ENCODE measurements at places on chromosomes 5 and 9.

GRCh38 chr5:17070647-17071046 lies 134.6 kb upstream of the MYO10 start:
- no peak for DNase-seq

DNA sequence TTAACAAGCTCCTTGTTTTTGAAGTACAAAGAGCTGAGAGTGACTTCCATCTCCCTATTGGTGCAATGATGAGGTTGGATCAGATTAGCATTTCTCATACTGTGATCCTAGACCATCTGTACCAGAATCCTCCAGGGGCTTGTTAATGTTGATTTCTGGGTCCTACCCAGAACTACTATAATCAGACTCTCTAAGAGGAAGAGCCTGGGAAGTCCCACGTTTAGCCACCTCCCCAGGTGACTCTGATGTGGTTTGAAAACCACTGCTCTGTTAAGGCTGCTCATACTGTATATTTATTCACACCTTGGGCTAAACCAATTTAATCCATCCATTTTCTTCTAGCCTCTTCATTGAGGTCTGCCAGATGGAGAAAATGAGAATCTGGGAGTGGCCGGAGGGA lies 49.6 kb upstream of the SMIM32 start:
- no peak for DNase-seq

DNA sequence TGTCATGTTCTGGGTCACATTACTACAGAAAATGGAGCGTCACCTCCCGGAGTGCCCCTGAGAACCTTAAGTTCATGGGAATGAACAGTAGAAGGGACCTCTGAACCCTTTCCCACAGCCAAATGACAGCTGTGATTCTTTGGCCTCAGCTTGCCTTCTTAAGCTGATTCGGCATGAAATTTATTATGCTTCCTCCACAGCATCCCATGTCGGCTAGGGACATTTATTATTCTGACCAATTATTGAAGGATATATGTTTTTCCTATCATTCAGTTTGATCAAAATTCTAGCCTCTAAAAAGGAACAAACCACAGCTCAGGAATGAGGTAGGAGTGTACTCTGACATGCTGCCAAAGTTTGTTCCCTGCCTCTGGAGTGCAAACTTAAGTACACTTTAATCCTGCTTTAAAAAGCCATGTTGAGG lies 440.6 kb downstream of the CETN3 start:
- no peak for DNase-seq

GRCh38 chr9:4680173-4680525 lies 780 bp downstream of the CDC37L1 start:
- DNase-seq, result no peak

DNA sequence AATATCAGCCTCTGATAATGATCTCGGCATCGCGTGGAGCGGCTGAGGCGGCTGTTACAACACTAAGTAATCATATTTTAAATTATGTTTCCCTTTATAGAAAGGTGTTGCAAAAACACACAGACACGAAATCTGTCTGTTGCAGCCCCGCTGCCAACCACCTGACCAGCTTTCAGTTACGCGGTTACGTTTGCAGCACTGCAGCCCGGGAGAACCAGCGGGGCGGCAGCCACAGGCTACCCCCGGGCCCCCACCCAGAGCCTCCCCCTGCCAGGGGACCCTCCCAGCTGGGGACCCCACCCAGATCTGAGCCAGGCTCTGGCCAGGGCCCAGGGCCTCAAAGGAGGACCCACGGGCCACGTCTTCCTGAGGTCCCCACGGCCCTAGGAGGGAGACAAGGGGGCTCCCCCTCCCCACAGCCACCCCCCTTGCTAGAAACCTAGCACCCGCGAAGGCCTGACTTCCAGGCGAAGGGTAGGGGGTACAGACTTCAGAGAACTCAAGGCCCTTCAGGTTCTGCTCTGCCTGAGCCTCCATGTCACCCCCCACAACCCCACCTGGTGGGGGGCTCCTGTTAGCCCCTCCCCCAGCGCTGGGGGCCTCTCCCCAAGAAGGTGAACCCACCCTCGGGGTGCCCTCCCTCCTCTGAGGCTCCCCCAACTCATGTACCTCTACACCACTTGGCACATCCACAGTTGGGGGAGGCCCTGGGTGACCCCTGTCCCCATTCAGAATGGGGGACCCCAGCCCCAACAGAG lies 6.0 kb downstream of the NACC2 start:
- DNase-seq, result peak; percentile 45

DNA sequence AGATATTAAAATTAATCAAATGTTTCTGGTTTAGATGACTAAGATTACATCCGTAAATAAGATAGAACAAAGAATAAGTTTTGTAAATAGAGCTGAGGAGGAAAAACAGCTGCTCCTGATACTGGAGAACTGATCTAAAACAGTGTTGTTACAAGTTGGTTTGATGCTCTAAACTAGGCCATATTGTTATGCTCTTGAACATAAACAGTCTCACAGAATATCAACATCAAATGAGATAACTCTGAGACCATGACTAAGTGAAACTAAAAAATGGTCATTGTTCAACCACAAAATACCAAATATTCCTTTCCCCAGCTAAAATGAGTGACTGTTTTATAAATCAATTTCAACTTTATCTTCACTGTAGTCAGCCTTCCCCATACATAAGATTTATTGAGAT lies 16.5 kb upstream of the SRFBP1 start:
- DNase-seq, result no peak

DNA sequence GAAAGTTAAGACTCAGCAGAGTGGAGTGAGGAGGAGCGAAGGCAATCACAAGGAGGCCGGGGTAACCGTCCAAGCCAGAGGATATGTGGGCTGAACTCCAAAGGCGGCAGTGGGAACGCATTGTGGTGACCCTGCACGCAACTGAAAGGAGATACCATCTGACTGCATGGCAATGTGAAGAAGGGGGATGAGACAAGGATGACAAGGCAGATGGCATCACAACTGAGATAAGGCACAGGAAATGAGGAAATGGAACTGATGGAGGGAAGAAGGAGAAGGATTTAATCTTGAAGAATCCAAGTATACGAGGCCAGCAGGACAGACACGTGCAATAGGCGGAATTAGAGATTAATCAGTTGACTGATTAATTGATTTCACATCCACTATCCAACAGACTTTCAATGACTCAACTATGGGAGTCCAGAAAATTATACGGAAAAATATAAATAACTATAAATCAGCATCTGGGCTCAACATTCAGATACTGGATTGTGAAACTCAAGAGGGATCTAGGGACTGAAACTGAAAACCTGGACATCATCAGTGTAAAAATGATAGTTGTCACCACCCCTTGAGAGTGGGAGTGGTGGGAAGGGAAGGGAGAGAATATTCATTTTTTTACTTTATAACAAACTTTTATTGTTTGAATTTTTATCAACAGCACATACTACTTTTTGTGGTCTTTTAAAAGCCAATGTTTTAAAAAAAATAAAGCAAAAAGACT lies 86.1 kb downstream of the ARL15 start:
- peak; percentile 10 for DNase-seq

DNA sequence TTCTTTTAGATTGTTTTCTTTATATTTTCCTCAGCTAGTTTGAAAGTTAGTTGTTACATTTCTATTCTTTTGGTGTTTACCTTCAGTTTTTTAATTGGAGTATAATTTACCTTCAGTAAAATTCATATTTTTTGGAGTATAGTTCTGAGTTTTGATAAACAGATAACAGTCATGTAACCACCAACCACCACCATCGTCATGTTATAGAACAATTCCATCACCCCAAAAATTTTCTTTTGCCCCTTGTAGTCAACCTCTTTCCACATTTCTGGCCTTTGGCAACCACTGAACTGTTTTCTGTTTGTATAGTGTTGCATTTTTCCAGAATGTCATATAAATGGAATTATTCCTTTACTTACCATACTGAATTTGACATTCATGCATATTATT lies 6.8 kb downstream of the RMI1 start:
- DNase-seq, result no peak

GRCh38 chr5:79561525-79561893 lies 47.6 kb upstream of the HOMER1 start:
- no peak for DNase-seq

DNA sequence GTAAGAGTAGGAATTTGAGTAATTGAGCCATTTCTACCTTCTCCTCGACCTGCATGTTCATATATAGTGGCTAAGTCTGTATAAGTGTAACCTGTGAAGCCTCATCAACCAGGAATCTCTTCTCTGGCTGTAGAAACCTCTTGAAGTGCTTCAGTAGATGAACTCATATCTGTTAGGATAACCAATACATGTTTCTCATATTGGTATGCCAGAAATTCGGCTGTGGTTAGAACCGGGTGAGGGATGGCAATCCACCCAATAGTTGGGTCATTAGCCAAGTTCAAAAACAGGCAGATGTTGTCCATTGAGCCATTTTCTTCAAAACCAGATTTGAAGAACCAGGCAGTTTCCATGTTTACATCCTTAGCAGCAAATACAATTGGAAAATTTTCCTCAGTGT lies 28.9 kb upstream of the GSN start:
- no peak for DNase-seq

- no peak for DNase-seq
Measured at GRCh38 chr9:72256931-72257330, 107.7 kb downstream of the GDA start.

DNA sequence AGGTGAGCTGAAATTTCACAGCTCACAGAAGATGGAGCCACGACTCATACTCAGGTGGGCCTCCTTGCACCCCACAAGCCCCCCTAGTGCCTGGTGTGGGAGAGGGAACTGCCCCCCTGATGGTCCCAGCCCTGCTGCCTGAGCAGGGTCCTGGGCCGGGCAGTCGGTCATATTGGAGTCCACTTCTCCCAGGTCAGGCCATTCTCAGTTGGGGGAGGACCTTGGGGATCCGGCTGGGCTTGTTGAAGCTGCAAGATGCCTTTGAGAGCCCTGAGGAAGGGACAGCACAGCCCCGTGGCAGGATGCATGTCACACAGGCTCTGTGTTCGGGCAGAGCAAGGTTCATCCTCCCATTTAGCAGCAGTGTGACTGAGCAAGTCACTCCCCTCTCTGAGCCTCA lies 56.6 kb downstream of the ERGIC1 start:
- no peak for DNase-seq

DNA sequence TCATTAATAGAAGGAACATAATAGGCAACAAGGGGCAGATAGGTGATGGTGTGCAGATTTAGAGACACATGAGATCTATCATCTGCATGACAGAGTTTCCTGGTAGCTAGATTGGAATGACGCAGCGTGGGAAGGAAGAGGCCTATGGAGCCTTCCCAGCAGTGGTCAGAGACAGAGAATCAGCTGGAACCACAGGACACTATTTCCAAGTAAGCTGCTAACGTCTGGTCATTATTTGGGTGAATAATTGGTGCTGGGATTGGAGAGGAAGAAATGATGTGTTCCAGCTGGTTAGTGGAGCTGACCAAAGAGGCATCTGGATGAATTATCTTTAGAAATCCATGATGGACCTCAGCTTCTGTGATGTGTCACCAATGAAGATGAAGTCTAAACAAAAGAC lies 91.2 kb upstream of the PRR16 start:
- DNase-seq, result no peak

- peak; percentile 43 for DNase-seq
Measured at GRCh38 chr9:77455312-77455927, 192.7 kb downstream of the GNA14 start.

DNA sequence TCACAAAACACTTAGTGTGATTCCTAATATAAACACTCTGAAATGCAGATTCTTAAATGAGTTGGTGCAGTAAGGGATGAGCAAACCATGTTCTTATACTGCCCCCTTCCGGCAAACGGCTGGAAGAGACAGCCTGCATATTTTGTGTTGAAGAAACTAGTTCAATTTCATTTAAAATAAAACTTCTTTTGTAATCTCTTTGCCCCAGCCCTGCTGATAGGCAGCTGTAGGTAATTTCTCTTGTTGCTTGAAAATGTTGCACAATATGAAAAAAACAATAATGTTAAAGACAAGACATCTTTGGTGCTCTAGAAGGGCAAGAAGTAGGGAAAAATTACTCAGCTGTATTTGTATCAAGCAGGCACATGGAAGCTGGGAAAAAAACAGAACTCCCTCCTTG lies 89.7 kb upstream of the CCNG1 start:
- DNase-seq, result peak; percentile 86

GRCh38 chr9:128101690-128102089 lies 25.8 kb downstream of the PTGES2 start:
- DNase-seq, result no peak

- DNase-seq, result no peak
Measured at GRCh38 chr9:98702835-98703380, 5.8 kb downstream of the GABBR2 start.

- DNase-seq, result peak; percentile 54
Measured at GRCh38 chr9:95508242-95508967, 8.4 kb downstream of the PTCH1 start.

- DNase-seq, result no peak
Measured at GRCh38 chr9:132425675-132426062, 15.7 kb downstream of the CFAP77 start.

DNA sequence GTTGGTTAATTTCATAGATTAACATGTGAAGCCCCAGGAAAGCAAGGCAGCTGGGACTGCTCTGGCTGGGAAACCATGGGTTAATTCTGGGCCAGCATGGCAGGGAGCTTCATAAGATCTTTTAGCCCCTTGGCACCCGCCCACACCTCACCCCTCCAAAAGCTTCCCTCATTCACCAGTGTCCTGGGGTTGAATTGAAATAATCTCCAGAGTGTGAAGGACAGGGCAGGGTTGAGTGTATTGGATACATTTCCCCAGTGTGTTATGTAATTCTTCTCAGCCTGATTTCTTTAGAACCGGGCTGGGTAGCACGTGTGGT lies 19.4 kb downstream of the WNT8A start:
- DNase-seq, result no peak

- no peak for DNase-seq
Measured at GRCh38 chr5:40391642-40392041, 288.1 kb upstream of the PTGER4 start.

GRCh38 chr9:12094046-12094445 lies 599.1 kb upstream of the TYRP1 start:
- no peak for DNase-seq

Measured in suppressor macrophage (primary cell).